ENCODE measurements at places on chromosomes 5 and 9. TPM values are rescaled to one million over a fixed set of nuclear protein-coding genes. Genes with fewer than 3 reads are reported as not detected.
A peak's percentile ranks its signal among the peaks of the same experiment; 100 is the strongest.

- no peak for DNase-seq
These were observed 122.8 kb downstream of the ARHGEF28 start for GRCh38 chr5:73748510-73749400.

DNA sequence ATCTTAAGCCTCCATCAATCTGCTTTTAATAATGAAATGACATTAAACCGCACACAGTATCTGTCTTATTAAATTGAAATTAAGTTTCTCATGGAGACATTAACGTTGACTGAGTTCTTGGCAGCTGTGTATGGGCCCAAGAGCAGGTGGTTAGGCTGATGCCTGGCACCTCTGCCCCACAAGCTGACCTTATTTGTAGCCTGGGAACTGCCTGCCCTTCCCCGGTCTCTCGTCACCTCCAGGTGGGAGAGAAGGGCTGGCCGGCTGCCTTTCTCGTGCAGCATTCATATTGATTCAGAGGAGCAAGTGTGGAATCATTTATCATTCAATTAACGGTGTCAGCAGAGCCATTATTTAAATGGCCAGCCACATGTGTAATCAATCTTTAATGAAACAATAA is 53.0 kb upstream of the FCN1 start:
- no peak for DNase-seq

DNA sequence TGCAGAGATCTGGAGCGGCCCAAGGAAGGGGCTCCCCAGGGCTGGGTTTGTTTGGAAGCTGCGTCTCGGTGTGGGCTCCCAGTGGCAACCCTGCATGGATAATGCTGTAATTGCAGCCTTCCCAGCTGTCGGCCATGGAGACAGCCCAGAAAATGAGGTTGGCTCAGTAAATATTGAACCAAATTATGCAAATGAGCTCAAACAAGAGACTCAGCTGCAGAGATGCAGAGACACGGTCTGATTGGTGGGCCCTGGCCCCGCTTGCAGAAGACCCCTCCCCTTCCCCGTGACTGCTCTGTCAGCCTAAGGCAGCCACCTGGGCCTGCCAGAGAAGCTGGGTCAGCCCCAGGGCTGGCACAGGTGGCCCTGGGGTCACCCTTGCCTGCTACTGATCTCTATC is 75.9 kb downstream of the RAD23B start:
- no peak for DNase-seq

DNA sequence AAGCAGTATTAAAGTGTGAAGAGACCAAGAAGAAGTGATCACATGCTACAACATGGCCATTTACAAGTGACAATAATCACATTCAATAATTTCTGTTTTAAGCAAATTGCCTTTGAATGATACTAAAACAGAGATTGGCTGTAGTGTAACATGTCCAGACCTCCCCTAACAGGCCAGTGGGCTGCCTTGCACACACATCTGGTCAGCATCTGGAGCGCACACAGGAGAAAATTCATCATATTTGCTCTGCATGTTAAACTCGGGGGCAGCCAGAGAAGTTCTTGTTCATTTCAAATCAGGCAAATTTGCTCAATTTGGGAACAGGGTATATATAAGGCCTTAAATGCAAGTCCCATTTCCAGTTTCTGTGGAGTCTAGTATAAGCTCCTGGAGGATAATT is 111.1 kb upstream of the FBXL7 start:
- DNase-seq, result no peak

- no peak for DNase-seq
These were observed 317.7 kb downstream of the PDE4D start for GRCh38 chr5:59575648-59576445.

- DNase-seq, result no peak
These were observed 2.2 kb downstream of the ABLIM3 start for GRCh38 chr5:149143470-149143869.

- DNase-seq, result no peak
These were observed 34.7 kb downstream of the LAMC3 start for GRCh38 chr9:131043646-131044045.

GRCh38 chr5:176466245-176466871 is 18.2 kb downstream of the FAF2 start:
- DNase-seq, result no peak

DNA sequence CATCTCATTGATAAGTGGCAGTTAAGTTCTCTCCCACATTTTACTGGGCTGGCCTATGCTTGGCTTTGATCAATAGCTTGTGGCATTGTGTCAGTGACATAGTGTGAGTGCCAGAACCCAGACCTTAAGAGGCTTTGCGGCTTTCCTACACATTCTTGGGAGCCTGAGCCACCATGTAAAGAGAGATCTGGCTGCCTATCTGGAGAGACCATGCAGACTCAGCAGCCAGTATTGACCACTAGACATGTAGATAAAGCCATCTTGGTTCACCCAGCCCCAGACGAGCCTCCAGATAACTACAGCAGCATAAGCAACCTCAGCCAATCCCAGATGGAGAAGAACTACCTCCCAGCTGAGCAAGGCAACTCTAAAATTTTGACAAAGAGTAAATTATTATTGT is 28.6 kb downstream of the C9orf153 start:
- DNase-seq, result no peak

- DNase-seq, result no peak
These were observed 7.4 kb upstream of the ADGRD2 start for GRCh38 chr9:124442826-124443225.

GRCh38 chr5:110735556-110735955 is 3.3 kb upstream of the SLC25A46 start:
- no peak for DNase-seq

GRCh38 chr9:6632516-6633183 is 12.9 kb downstream of the GLDC start:
- peak; percentile 39 for DNase-seq

- DNase-seq, result no peak
These were observed 43.1 kb upstream of the ANKDD1B start for GRCh38 chr5:75568202-75568601.

DNA sequence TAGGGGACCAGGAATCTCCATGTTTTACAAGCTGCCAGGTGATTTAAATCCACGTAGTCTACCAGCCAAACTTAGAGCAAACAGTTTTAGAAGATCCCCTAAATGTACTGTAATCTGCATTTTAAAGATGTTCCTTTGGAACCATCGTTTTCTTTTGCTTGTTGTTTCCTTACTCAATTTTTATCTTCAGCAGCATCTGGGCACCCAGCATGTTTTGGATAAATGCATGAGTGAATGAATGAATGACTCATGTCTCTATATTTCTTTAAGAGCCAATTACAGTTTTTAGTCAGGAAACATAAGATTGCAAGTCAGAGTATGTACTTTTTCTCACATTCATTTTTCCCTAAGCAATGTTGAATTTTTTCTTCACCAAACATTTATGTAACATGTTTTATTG is 123.0 kb downstream of the HACD4 start:
- no peak for DNase-seq

- DNase-seq, result no peak
These were observed 199.4 kb upstream of the ST8SIA4 start for GRCh38 chr5:101102506-101102905.

DNA sequence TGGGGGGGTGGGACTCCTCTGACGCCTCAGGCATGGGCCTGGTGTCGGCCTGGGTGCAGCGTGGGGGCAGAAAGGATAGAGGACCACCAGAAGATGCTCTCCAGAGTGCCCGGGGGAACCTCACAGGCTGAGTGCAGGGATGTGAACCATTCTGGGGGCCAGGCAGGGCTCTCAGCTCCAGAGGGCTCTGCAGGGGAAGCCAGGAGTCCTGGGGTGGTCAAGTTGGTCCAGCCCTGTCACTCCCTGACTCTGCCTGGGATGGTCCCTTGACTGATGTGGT is 6.5 kb downstream of the GFI1B start:
- no peak for DNase-seq

DNA sequence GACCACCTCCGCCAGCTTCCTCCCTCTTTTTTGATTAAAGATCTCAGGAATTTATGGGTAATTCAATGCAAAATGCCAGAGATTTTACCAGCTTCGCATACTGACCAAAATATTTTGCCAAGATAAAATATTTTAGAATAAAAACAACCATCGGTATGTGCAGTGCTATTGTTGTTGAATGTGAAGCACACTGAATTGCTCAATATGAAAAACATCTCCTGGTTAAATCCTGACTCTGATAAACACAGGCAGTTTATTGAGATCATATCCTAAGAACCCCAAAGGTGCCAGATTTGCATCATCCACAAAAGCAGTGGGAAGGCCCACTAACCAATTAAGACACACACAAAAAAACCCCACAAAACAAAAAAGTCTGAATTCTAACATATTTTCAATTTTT is 202.4 kb downstream of the GLIS3 start:
- no peak for DNase-seq

DNA sequence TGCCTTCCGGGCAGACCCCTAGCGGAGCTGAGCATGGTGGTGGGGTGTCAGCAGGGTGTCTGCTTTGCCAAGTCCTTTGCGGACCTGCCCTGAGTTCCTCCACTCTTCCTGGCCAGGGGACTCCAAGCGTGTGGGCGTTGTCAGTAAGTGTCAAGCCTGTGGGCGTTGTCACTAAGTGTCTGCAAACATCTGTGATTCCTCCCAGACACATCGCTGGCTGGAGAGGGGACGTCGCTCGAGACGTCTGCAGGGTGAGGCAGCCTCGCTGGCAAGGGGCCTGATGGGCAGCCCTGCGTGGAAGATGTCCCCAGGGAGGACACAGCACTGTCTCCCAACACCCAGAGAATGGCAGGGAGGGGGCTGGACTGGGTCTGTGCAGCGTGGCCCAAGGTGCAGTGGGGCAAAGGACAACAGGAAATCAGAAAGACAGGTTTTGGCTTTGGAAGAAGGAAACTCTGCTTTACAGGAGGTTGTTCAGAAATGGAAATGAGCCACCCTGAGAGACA is 28.8 kb downstream of the ADAMTSL2 start:
- DNase-seq, result no peak

DNA sequence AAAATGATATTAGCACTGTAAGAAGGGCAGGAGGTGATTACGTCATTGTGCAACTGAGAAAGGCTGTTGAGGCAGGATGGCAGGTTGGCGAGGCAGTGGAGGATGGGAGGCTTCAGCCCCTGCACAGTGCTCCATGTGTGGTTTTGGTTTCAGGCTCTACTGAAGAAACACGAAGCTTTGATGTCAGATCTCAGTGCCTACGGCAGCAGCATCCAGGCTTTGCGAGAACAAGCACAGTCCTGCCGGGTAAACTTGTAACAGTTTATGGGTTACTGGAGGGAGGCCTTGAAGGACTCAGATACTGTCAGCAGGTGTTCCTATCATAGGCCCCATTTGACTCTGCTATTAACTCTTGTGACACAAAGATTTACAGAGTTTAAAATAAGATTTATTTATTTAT is 35.1 kb downstream of the SPTAN1 start:
- DNase-seq, result no peak

DNA sequence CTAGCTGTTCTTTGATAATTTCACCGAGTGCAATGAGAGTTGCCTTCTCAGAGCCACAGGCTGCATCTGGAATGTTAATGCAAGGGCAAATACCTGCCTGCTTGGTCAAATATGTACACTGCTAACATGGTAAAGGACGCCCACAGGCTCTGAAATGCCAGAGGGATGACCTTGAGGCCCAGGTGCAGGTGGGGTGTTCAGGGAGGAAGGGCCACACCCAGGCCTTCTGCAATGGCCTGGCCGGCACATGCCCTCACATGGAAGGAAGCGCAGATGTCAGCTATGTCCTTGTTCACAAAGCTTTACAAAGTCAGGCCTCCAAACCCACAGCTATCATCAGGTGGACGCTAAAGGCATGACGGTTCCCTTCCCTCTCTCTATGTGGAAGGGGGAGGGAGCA is 48.6 kb downstream of the HRH2 start:
- DNase-seq, result no peak

DNA sequence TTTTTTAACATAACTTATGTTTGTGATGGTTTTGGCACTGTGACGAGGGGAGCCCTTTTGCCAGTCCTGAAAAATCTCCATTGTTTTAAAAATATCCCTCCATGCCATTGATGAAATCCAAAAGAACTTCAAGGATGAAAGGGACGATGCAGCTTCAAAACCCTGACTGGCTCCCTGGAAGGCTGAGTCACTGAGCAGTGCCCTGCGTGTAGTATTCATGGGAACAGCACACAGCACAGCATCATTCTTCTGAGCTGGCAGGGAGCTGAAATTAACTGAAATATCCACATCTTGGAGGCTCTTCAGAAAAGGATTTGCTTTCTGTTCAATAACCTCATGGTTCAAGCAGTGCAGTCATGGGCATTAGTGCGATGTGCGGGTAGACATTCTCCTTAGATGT is 29.7 kb downstream of the PDE4D start:
- no peak for DNase-seq

DNA sequence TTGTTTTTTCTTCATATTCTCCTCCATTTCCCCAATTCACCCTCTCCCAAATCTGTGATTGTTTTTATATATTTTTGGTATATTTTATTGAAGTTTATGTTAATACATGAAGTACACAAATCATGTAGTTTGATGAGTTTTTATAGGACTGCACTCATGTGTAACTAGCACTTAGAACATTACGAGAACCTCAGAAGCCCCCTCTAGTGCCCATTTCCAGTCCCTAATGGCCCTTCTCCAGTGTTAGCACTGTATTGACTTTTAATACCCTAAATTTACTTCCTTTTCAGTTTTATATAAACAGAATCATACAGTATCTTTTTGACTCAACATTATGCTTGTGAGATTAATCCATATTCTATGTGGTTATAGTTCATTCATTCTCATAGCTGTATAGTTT is 18.5 kb upstream of the FKTN start:
- DNase-seq, result no peak

DNA sequence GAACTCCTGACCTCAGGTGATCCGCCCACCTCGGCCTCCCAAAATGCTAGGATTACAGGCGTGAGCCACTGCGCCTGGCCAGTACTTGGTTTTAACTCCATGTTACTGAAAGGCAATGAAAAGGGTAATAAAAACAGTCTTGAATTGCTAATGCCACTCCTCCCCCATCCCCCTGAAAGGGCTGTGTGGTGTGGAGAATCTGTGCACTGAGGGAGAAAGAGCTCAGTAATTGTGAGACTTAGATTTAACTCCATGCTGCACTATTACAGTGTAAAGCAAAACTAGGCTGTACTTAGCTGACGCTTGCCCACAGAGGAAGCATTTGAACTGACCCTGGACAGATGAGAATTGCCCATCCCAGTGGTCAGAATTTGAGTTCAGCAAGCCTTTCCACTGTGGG is 1662.4 kb upstream of the ACO1 start:
- no peak for DNase-seq

- no peak for DNase-seq
These were observed 81.4 kb downstream of the SPATA31C2 start for GRCh38 chr9:88056876-88057275.

DNA sequence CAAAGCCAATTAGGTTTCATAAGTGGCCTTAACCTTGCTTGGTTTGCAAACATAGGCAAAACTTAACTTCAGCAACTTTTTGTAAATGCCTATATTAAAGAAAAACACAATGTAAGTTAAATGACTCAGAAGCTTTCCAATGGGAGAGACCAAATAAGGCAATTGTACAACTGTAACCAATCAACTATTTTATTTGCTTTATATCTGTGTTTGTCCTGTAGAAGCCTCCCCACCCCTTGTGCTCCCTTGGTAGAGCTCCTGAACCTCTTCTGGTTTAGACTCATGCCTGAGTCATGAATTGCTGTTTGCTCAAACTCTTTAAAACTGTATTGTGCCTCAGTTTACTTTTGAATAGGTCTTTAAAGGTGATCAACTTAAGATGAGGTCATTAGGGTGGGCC is 3.0 kb upstream of the C1QTNF3 start:
- no peak for DNase-seq

BSPRY gene
- polyA plus RNA-seq, result 10.2 TPM

GCNT4 gene
- polyA plus RNA-seq, result 23.8 TPM

CCNO gene
- 6.5 TPM for polyA plus RNA-seq

TMOD1 gene
- polyA plus RNA-seq, result 2.9 TPM

DNAH5 gene
- 2.7 TPM for polyA plus RNA-seq

PCDHA2 gene
- 0.30 TPM for polyA plus RNA-seq

SAPCD2 gene
- polyA plus RNA-seq, result 5.4 TPM

ADCY2 gene
- 6.3 TPM for polyA plus RNA-seq

ENTPD2 gene
- polyA plus RNA-seq, result 7.4 TPM

All from right renal pelvis (tissue), 4 donors.